ENCODE measurements at places on chromosomes 5 and 9.

GRCh38 chr5:54385994-54386393, 69.5 kb upstream of the HSPB3 start:
- no peak for DNase-seq

DNA sequence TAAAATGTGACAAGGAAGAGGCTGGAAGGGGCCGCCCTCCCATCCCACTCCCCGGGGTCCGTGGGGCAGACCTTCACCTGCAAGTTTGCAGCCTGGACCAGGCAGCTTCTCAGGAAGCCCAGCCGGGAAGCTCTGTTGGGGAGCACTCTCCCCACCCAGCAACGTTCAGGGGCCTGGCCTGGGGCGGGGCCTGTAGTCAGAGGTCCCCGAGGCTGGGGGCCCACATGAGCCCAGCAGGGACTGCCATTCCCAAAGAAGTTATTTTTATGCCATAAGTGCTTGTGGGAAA, 32.7 kb upstream of the NOTCH1 start:
- no peak for DNase-seq

DNA sequence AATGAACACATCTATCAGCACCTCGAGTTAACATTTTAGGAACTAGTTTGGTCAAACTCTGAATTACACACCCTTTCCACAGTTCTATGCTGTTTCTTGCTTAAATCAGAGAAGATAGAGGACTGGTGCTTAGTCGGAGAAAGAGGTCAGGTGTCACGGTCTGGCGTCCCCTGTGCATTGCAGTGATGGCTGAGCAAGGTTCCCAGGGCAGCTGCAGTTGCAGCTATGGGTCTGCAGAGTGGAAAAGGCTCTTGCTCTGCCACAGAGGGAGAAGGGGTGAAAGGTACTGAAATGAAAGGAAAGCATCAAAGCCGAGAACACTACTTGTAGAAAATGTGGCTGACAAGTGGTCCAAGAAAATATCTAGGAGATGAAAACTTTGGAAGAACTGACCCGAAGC, 25.2 kb upstream of the SH3RF2 start:
- DNase-seq: no peak

- DNase-seq: peak; percentile 22
These were observed 307.8 kb upstream of the PAPPA start for GRCh38 chr9:115845648-115846312.

GRCh38 chr5:169719360-169720314, 82.6 kb downstream of the DOCK2 start:
- DNase-seq: no peak

DNA sequence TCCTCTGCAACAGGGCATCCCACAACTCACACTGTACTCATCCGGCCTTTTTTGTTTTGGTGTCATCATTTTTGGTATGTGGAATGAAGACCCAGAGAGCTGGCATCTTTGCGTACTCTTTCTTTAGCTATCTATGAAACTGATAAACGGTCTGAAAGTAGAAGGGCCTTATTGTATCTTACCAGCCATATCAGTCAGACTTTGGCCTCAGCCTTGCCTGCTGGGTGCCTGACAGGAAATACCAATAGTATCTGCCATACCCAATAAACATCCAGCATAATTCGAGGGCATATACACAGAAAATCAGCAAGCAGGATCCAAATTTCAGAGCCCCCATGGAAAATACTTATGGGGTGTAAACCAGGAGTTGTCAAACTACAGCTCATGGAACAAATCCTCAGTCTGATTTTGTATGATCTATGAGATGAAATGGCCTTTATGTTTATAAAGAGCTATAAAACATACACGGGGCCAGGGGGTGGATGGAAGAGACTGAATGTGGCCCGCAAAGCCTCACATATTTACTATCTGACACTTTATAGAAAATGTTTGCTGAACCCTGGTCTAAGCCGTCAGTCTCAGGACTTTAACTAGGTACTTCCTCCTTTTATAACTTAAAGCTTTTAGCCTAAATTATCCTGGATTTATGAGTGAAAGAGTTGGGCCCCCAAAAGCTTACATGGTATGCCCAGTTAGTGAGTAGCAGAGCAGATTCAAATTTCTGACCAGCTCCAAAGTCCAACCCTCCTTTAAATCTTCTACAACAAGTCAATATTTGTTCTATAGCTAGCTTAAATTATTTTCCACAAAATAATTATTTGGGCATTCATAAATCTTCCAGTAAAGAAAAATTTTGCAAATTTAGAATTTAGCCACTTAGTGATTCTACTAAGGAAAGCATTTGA, 308.0 kb upstream of the PUM3 start:
- no peak for DNase-seq

- DNase-seq: no peak
These were observed 17.2 kb upstream of the C5orf47 start for GRCh38 chr5:173971681-173972345.

- DNase-seq: no peak
These were observed 61.4 kb downstream of the PCDH1 start for GRCh38 chr5:141816598-141817399.

All from GM03348 (cell line).